ENCODE measurements at places on chromosomes 12 and 14.

DNA sequence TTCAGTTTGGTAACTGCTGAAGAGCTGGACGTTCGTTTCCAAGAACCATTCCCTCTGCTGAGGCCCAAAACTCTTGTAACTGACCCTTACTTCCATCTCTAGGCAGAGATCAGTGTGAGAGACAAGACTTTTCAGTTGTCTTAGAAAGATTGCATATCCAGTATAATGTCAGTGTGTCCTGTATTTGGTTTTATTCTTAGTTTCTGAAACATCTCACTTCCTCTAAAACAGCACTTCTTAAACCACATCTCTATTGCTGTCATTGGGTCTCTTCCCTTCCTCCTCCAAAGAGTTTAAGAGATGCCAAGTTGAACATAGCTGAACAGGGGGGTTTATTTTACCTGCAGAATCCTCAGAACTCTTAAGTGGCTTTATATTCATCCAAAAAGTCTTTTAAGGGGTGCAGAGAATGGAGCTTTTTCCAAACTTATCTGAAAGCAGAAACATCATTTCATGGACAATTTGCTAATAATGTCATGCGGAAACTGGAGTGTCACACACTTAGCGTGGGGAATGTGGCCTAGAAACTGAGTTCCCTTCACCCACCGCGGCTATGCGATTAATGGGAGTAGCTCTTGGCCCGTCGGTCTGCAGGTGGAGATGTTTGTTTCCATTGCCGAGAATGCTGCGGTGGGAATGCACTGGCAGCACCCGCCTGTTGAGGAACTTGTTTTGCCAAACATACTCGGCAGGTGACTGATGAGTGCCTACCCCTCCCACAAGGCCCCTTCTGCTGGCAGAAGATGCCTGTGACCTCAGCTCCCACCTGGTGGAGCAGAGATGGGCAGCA, 148.2 kb downstream of the ADGRD1 start:
- DNase-seq: no peak

DNA sequence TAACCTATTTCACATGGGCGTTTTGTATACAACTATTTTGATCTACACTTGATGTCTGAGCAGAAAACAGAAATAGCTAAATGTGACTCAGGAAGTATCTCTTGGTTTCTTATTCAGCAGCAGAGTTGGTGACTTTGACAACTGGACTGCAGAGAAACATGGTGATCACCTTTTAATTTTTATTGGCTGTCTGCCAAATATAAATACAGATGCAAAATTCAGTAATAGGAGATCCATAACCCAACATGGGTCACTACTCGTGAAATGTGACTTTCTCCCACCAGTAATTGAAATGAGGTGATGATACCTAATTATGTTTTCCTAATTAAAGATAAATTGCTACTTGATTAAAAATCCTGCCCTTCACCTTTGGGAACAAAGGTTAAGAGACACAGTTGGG, 487.1 kb downstream of the NELL2 start:
- no peak for DNase-seq

DNA sequence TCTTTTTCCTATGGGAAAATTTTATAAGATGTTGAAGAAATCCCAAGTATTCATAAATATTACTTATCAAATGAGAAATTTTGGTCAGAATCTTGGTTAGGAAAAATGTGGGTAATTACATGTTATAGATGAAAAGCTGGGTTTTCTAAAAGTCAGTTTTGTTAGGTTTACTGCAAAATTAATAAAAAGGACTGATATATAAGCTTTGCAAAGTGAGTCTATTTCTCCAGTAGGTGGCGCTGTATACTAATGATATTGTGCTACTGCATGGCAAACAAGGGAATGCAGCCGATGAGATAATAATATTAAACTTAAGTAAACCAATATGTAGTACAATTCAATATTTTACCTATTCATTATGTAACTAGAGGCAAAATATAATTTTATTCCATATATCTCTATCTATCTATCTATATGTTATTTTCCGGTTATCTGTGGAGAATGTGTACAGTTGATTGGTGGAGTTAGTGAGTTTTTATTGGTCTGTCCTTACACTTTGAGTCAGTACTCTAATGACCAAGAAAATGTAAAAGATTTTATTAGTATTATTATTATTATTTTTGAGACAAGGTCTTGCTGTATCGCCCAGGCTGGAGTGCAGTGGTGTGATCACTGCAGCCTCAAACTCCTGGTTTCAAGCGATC, 32.9 kb downstream of the MIPOL1 start:
- DNase-seq: peak; percentile 71

DNA sequence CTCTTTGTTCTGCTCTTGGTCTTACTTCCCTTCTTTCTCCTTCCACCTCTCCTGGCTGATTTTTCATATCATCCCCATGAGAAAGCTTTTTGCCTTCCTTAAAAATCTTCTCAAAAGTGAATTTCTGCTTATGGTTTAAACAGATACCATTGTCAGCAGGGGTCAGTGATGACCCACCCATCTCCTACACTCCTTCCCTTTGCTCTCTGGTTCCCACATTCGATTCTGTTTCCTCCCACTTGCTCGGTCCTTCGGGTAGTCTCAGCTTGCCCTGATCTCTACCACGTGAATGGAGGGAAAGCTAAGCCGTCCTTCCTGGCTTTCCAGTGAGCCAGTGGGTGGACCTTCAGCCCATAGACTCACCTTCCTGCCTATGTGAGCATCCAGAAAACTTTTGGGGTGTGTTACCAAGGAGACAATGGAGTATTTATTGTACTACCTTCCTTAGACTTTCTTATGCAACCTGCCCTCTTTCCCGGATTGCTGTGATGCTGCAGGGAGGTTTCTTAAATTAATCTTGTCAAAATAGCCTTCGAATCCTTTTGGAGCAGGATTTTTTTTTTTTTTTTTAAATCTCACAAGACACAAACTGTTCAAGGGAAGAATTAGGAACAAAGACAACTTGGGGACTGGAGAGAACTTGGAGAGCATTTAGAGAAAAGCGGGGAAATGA, 306.3 kb downstream of the CACNA1C start:
- DNase-seq: no peak

- no peak for DNase-seq
Measured at GRCh38 chr12:115060477-115061168, 376.6 kb upstream of the TBX3 start.

DNA sequence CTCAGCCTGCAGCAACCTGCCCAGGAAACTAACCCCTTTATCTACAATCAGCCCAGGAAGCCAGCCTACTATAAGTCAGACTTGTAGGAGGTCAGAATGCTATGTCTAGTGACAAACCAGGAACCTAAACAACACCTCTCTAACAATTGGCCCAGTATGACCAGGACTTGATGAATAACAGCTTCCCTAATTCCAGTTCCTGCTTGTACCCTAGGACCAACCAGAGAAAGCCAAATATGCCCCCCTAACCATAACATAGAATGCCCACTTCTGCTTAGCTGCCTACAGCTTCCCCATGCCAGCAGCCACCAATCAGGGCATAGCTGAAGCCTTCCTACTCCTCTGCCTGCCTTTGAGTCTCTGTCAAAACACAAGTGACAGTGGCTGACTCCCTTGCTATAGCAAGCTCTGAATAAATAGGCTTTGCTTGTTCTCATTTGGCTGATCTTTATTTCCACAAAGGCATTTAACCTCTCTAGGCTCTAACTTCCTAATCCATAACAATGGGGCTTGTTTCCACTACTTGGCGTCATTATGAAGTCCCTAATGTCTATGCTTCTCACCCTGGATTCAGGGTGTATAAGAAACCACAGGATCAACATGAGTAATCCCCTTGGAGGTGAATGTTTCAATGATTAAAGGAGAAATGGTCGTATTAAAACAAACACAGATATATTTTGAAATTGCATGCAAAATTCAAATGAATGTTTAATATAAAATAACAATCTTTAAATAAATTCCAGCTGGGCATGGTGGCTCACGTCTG, 220.2 kb downstream of the ANO6 start:
- no peak for DNase-seq

DNA sequence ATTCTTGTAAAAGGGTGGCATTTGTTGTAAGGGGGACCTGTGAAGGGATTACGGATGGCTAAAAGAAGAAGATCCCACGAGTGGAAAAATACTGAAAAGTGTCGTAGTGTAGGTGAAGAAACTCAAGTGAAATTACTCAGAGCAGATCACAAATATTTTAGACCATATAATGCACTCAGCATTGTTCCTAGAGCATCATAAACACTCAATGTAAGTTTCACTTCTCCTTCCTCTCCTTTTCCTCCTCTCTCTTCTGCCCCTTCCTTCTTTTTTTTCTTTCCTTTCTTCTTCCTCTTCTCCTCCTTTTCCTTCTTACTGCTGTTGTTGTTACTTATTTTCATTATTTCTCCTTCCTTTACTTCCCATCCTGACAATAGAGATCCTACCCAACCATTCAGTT, 445.6 kb downstream of the ADAMTS20 start:
- no peak for DNase-seq

DNA sequence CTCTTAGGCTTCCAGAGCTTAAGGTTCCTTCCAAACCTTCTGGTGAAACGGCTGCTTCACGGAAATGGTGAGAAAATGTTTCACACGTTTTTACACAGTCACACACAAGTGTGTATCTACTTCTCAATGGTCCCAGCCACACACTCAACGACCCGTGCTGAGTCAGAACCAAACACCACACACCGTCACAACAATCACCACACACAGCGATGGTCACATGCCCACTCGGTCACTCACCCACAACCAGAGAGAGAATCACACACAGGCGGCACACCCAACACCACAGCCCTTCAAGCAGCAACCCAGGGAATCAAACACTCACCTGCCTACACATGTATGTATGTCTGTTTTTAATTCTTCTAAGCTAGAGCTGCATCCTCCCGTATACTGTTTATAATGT, 12.6 kb upstream of the PLEKHD1 start:
- DNase-seq: no peak

- no peak for DNase-seq
Measured at GRCh38 chr12:114447799-114448617, 42.1 kb upstream of the TBX5 start.

DNA sequence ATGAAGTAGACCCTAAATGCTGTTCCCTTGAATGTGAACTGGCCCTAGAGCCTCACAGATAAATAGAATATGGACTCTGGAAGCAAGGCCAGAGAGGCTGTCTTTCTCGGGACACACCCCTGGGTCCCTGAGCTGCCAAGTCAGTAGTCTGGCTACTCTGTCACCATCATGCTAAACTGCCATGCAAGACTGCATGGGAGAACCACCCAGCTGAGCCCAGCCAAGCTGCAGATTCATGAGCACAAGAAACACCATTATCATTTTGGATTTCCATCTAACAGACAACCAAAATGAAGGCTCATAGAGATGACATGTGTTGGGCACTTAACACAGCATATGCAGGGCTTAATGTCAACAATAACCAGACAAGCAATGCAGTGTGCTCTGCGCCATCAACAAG, 53.3 kb downstream of the CHGA start:
- no peak for DNase-seq

GRCh38 chr14:90062822-90063539, 1.2 kb downstream of the KCNK13 start:
- no peak for DNase-seq

DNA sequence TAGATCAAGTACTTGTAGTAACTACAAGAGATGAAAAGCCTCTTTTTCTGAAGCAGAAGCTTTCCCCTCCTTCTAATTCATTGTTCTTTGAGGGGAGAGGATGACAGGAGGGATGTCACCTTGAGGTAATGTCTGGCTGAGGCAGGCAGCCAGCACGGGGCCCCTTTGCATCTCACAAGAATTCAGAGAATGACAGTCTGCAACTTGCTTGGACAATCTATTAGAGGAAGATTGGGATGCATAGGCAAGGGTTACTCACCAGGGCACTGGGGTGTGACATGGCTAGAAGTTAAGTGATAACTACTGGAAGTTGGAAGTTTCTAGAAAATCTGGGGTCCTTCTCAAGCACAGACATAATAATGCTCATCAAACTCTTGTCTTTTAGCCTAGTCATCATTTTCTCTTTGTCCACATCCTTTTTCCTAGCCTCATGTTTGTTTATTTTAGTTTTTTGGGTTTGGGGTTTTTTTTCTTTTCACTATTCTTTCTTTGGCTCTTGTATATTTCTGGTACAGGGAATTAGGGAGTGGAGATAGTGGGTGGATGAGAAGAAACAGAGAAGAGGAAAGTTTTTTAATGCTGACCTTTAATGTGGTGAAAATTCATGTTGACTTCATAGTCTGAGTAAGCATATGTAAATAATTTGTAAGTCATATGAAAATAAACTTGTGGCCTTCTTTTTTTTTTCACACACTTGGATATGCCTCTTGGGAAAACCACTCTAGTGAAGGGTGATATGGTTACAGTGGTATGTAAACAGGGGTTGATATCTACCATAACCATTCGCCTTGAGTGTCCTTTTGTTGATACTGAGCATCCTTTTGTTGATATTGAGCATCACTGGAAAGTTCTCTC, 55.1 kb downstream of the TTLL5 start:
- DNase-seq: no peak

DNA sequence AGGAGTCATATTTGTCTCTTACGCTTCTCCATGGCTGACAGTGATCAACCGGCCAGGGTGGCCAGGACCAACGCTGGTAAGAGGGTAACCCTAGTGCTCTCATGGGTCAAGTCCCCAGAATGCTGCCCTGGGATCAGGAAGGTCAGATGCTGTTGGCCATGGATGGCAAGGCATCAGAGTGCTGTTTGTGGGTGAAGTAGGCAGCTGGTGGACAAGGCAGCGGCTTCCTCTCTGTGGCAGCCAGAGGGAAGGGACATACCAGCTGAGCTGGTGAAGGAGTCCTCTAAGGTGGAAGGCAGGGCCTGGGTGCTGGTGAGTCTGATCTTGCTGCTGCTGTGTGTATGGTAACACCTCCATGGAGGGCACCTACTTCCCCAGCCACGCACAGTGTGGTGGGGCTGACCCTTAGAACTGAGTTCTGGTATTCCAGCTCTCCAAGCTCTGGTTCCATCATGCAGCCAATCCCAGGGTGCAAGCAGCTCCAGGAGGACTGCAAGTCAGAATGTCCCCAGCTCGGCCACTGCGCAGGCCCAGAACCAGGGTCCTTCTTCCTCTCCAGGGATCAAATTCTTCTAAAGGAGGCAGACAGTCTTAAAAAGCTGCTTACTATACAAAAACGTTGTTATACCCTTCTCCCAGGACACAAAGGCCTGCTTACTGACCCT, 13.4 kb upstream of the SMOC1 start:
- no peak for DNase-seq

- no peak for DNase-seq
Measured at GRCh38 chr14:55884819-55885218, 233.4 kb upstream of the PELI2 start.

DNA sequence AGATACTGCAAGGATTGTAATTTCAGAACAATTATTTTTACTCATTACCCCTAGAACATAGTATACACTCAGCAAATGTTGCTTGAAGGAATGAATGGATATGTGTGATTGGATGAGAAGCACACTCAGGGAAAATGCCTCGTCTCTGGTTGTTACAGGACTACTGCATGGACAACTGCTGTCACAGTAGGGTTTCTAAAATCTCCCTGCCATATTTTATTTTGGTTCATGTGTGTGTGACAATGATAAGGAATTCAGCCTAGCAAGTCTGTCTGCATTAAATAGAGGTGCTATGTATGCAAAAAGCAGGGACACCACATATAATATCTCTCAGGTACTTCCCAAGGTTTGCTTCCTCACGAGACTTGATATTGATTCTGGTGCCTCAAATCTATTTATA, 1.4 kb downstream of the PTPRR start:
- DNase-seq: no peak

GRCh38 chr12:8603856-8604255, 8.8 kb downstream of the AICDA start:
- DNase-seq: no peak

- DNase-seq: no peak
Measured at GRCh38 chr12:50004696-50005095, 20.6 kb downstream of the RACGAP1 start.
